ENCODE measurements at places on chromosomes 6 and 20.

DNA sequence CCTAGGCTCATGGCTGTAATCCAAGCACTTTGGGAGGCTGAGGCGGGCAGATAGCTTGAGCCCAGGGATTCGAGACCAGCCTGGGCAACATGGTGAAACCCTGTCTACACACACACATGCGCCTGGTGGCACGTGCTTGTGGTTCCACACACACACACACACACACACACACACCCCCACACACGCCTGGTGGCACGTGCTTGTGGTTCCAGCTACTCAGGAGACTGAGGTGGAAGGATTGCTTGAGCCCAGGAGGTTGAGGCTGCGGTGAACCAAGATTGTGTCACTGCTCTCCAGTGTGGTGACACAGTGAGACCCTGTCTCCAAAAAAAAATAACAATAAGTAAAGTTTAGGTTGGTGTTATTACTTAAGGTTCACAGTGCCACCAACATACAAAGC is 165.8 kb downstream of the ZFAND3 start:
- no peak for DNase-seq

- no peak for DNase-seq
Measured at GRCh38 chr20:11315525-11315924, 602.2 kb upstream of the BTBD3 start.

- DNase-seq = no peak
Measured at GRCh38 chr20:309306-309840, 12.0 kb downstream of the ZCCHC3 start.

- DNase-seq = no peak
Measured at GRCh38 chr6:15264902-15265761, 19.3 kb downstream of the JARID2 start.

GRCh38 chr6:157982563-157983405 is 1.1 kb downstream of the SYNJ2 start:
- no peak for DNase-seq

DNA sequence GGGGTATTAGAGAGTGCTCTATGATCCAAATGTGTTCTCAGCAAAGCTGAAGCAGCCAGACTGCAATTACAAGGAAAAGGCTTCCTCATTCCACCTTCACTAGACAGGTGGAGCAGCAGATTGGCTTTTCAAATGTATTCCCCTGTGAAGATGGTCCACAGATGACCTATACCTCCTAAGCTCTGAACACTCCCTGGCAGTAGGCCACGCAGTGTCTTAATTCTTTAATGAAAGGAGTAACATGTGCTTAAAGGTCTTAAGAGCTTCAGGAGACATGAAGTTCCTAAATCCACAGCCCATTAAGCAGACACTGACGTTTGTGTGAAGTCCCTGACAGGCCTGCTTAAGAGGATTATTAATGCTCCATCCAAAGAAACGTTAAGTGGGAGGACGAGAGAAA is 138.9 kb upstream of the NUP153 start:
- no peak for DNase-seq

DNA sequence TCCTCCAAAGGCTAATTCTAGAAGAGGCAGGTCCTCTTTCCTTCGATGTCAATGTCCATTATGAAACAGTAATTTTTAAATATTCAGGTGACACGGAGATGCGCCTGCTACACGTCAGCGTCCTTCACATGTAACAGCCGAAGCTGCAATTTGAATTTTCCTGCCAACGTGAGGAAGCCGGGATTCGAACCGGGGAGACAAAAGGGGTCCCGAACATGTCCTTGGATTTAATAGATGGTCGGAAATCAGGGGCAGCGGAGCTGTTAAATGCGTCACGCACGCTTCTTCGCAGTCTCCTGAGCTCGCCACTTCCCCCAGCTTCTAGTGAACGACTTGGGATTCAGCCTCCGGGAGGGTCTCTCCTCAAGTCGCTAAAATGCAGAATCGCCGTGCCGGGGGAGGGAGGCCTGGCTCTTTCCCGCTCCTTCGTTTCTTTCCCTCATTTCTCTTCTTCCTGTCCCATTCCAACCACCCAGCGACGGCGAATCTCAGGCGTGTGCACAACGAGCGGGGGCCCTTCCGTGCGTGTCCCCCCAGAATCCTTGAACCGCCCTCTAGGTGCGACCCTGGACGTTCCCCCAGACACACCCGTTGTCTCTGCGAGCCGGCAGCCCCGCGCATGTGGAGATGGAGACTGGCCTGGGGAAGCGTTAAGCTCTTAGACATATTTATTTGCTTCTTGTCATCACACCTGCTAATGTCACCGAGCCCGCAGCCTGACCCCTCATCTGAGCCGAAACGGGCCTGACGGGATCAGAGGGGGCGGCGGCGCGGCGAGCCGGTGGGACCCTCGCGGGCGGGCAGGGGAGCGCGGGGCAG is 1.3 kb upstream of the FOXC1 start:
- no peak for DNase-seq

- DNase-seq = no peak
Measured at GRCh38 chr6:24888715-24889370, 46.9 kb downstream of the RIPOR2 start.

GRCh38 chr6:37024656-37025337 is 19.3 kb downstream of the FGD2 start:
- DNase-seq = no peak

DNA sequence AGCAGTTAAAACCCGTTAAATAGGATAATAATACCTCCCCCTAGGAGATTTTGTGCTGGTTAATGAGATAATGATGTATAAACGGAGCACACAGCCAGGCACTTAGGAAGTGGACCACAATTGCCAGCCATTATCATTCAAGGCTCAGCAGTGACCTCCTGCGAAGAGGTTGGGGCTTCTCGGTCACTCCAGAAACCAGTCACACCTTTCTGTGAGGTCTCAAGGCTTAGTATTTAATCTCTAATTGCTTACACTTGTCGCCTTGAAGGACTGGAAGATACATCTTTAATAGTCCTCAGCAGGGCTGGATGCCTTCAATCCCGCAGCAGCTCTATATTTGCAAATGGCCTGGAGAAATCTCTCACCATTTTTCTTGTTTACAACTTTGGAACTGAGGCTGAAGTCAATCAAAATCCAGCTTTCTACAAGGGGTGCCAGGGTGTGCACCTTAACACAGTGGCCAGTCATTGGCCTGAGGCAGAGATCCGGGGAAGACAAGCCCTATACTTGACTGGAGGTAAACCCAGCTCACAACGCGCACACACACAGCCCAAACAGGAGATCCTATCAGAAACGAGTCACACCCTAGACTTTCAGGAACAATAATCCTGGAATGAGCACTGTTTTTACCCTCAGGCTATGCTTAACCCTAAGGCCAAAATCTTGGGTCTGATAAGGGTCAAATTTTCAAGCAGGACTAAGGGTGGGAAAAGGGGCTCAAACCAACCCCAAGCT is 1.2 kb downstream of the POU5F1 start:
- DNase-seq = no peak

DNA sequence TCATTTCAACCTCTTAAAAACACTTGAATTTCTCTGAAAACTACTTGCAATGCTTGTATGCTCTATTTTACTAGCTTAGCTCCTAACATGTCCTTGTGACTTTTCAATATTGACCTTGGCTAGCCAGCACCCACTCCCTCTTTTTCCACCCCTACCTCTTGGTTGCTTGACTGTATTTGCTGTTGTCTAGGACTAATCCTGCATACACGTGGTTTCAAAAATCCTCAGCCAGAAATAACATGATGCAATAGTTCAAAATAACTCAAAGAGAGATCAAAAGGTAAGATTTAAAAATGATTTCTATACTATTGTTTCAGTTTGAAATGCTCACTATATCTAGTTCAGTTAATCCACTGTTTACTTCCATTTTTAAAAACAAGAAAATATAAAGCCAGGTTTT is 102.3 kb upstream of the TBX18 start:
- DNase-seq = no peak

DNA sequence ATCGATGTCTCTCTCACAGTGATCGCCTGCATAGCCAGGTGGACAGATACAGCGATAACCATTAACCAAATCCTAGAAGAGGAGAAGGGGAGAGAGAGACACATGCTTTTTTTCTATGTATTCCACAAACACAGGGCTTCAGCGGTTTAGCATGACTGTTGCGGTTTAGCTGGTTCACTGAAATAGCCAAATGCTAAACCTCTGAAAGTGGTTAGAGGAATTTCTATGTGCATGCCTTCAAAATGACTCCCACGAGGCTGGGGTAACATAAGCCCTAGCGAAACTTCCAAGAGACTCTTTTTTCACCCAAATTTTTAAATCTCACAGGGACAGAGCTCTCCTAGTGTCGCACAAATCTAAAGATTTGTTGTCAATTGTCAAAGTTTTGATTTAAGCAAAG is 25.1 kb downstream of the JAG1 start:
- no peak for DNase-seq

DNA sequence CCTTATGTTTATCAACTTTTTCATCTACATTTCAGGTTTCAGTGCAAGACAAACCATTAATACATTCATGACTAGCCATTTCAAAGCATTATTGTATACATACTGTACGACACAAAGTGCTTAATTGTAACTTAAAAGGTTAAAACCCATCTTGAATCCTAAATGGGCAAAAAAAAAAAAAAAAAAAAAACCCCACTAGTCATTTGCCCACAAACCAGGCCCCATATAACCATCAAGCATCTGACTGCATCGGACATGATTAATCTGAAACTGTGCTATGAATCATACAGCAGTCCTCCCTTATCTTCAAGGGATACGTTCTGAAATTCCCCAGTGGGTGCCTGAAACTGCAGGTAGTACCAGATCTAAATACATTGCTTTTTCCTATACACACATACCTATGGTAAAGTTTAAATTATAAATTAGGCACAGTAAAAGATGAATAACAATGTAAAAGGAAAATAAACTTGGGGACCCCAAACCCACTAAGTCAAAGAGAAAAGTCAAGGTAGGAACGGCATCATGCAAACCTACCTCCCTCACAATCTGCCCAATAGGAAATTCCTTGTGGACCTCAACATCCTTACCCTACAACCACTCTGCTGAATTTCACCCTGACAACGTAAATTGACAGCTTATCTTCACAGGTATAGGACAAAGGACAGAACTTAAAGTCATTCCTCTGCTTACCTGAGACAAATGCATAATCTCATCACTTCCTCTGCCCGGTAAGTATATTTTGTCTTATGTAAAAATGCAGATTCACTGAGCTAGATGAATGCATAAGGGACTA is 14.3 kb downstream of the B4GALT5 start:
- DNase-seq = no peak

DNA sequence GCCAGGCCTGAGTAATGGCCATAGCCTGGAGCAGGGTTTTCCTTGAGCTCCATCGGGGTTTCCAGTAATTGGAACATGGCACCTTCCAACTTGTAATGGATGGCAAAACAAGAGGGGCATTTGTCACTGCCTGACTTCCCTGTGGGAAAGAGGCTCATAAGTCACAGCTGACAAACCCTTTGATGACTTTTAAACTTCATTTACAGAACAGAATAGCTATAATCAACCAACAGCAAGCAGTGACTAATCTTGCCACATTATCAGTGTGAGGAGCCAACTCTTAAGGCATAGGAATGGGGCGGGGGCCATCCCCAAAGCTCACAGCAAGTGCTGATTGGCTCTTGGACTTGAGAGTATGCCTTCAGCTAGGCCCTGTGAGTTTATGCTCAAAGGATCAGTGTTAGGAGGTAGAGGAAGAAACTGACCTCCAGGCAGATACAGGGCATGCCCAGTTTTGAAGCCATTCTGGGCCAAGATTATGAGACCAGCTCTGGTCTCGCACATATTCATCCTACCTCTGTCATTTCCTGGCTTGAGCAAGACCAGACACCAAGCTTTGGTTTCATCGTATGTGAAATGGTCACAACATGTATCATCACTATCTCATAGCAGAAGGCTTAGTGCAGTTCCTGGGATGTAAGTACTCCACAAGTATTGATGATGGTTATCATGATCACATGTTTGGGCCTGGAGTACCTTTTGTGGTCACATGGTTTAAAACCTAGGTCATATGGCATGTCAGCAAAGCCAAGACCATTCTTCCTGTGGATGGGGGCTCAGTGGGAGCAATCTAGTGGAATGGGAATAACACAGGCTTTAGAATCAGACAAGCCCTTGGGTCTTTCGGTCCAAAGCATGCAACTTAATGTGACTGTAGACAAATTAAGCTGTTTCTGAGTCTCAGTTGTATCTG is 49.2 kb downstream of the EIF2S2 start:
- no peak for DNase-seq

- DNase-seq = no peak
Measured at GRCh38 chr6:130862370-130862769, 35.2 kb downstream of the SMLR1 start.

- DNase-seq = no peak
Measured at GRCh38 chr20:36606158-36607066, 833 bp downstream of the RAB5IF start.
